ENCODE measurements at places on chromosomes 12 and 14. TPM values are rescaled to one million over a fixed set of nuclear protein-coding genes. Genes with fewer than 3 reads are reported as not detected.
A peak's percentile ranks its signal among the peaks of the same experiment; 100 is the strongest.

DNA sequence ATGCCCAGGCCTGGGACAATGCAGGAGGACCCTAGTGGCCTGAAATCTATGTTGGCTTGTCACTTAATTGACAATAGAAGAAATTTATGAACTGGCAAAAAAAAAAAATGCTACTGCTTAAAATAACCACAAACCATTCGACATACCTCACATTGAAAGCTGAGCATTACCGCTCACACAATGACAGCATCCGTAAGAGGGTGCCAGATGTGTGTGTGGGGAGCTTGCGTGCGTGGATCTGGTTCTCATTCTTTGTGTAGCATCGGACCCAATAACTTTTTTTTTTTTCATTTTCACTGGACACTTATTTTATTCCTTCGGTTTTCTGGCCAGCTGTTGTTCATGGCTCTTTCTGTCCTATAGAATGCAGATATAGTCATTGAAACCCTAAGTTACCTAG is 216.7 kb downstream of the VRK1 start:
- H3K27ac ChIP-seq = no peak overlapping the region
- H3K27me3 ChIP-seq = no peaks in the 10 kb centered on the region
- DNase-seq = no peak
- H3K4me3 ChIP-seq = no peak overlapping the region

DNA sequence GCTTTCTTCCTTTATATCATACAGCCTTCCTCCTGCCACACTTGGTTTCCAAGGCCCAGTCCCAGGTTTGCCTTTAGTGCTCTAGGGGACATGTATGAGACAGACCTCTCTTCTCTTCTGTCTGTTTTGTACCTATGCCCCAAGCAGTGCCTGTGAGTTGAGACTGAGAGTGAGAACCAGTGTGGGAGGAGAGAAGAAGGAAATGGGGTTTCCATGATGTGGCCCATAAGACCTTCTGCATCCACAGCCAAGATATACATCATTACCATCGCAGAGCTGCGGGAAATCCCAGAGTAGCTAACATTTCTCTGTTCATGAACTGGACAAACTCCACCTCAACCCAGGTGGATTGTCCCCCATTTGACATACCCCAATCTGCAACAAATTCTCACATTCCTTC is 2.8 kb downstream of the TESPA1 start:
- H3K36me3 ChIP-seq = peaks cover 17% of the 10 kb centered on the region
- no peak for DNase-seq

- H3K36me3 ChIP-seq = no peaks in the 10 kb centered on the region
- peak overlapping the region; percentile 61 for H3K4me3 ChIP-seq
- H3K4me1 ChIP-seq = peaks cover 26% of the 10 kb centered on the region
- H3K27ac ChIP-seq = peak overlapping the region; percentile 4
Measured at GRCh38 chr12:27012982-27013255, 1.3 kb downstream of the TM7SF3 start.

DNA sequence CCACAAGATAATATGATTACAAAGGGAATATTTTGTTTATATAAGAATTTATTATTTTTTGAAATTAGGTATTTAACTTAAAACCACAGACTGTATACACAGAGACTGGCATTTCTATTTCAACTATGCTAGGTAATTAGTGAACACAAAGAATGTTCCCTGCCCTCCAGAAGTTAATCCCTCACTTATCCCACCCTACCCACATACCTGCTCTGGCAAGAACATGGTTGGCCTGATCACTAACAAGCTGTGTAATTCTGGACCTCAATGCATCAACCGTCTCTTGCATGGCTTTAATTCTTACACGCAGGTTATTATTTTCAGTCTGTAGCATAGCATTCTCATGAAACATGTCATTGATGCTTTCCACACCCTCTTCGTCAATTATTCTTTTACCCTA is 85.9 kb downstream of the KIF21A start:
- H3K4me1 ChIP-seq = no peaks in the 10 kb centered on the region
- no peaks in the 10 kb centered on the region for H3K36me3 ChIP-seq
- no peak overlapping the region for H3K4me3 ChIP-seq
- no peak for DNase-seq

GRCh38 chr14:93105362-93105761 is 10.4 kb downstream of the ITPK1 start:
- no peaks in the 10 kb centered on the region for H3K36me3 ChIP-seq
- H3K27me3 ChIP-seq = no peaks in the 10 kb centered on the region
- H3K4me3 ChIP-seq = no peak overlapping the region
- DNase-seq = no peak
- no peak overlapping the region for H3K27ac ChIP-seq

GRCh38 chr14:60744566-60744965 is 10.0 kb downstream of the MNAT1 start:
- DNase-seq = no peak
- H3K27ac ChIP-seq = no peak overlapping the region
- H3K27me3 ChIP-seq = no peaks in the 10 kb centered on the region
- H3K36me3 ChIP-seq = no peaks in the 10 kb centered on the region

DNA sequence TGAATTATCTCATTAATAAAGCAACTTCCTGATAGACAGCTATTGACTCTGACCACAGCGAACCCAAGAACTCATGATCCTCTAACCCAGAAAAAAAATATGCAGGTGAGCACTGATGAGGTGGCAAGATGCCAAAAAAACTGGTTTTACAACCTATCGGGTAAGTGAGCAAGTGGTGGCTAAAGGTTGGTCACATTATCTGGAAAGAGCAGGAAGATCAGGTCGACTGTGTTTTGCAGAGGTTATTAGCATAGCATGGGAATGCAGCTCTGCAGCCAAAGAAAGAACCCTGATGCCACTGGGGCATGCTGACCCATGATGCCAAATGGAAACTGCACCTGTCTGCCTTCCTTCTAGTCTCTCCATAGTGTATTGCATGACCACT is 23.5 kb downstream of the BHLHE41 start:
- no peak overlapping the region for H3K27ac ChIP-seq
- no peak overlapping the region for H3K4me3 ChIP-seq
- H3K27me3 ChIP-seq = no peaks in the 10 kb centered on the region
- no peaks in the 10 kb centered on the region for H3K36me3 ChIP-seq
- no peak for DNase-seq

- H3K27ac ChIP-seq = no peak overlapping the region
- no peaks in the 10 kb centered on the region for H3K27me3 ChIP-seq
- H3K36me3 ChIP-seq = no peaks in the 10 kb centered on the region
- H3K4me1 ChIP-seq = no peaks in the 10 kb centered on the region
Measured at GRCh38 chr12:28484156-28484555, 293.9 kb downstream of the CCDC91 start.

DNA sequence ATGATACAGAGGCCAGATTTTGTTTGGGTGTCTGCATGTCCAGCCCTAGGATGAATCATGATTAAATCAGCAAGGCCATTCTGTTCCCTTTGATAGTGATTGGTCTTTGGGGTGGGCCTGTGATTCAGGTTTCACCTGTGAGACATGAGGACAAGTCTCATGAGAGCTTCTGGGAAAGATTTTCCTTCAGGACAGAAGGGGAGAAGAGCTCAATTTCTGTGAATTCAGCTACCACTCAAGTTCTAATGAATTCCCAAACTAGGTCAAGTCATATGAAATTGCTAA is 73.4 kb downstream of the ZNF664 start:
- DNase-seq = no peak
- H3K4me3 ChIP-seq = no peak overlapping the region
- peaks cover 2% of the 10 kb centered on the region for H3K4me1 ChIP-seq
- no peak overlapping the region for H3K27ac ChIP-seq

GRCh38 chr14:106879241-106879640 is 1352.9 kb downstream of the TMEM121 start:
- no peak for DNase-seq
- H3K27me3 ChIP-seq = no peaks in the 10 kb centered on the region
- H3K36me3 ChIP-seq = no peaks in the 10 kb centered on the region
- no peak overlapping the region for H3K4me3 ChIP-seq
- H3K27ac ChIP-seq = no peak overlapping the region

DNA sequence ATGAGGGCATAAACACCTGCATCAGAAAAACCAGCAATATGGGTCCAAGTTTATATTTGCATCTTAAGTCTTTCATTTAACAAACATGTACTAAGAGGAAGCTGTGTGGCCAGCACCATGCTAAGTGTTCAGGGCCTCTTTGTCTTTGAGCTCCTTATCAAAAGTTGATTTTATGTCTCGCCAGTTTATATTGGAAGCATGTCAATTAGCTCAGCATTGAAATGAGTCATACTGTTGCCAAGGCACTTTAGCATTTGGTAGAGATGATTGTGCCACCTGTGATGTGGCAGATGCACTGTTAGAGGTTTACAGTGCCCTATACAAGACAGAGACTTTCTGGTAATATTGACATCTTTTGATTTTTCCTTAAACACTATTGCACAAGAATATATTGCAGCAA is 68.5 kb downstream of the BHLHE41 start:
- H3K4me1 ChIP-seq = no peaks in the 10 kb centered on the region
- H3K27me3 ChIP-seq = no peaks in the 10 kb centered on the region
- no peak overlapping the region for H3K4me3 ChIP-seq
- H3K36me3 ChIP-seq = no peaks in the 10 kb centered on the region

- DNase-seq = peak; percentile 0
- H3K27me3 ChIP-seq = no peaks in the 10 kb centered on the region
- H3K27ac ChIP-seq = no peak overlapping the region
- no peak overlapping the region for H3K4me3 ChIP-seq
- no peaks in the 10 kb centered on the region for H3K36me3 ChIP-seq
Measured at GRCh38 chr12:61023231-61023630, 1237.0 kb upstream of the USP15 start.

GRCh38 chr12:46187023-46187422 is 81.8 kb downstream of the SLC38A1 start:
- no peaks in the 10 kb centered on the region for H3K4me1 ChIP-seq
- H3K27ac ChIP-seq = no peak overlapping the region
- peaks cover 18% of the 10 kb centered on the region for H3K36me3 ChIP-seq

DNA sequence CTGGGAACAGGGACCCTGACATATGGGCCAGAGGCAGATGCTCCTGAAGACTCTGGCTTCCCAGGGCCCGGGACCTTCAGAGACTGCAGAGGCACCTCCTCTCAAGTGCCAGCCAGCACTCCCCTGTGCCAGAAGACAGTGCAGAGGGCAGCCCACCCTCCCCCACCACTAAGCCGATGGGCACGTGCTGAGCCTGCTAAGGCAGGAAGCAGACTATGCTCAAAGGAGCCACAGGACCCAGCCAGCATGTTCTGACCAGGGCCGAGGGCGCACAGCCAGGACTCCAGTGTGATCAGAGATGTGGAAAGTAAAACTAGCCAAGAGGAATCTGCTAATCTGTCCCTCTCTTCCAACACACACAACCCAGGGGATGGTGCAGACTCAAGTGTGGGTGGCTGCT is 29.8 kb downstream of the DIO3 start:
- peaks cover 2% of the 10 kb centered on the region for H3K4me1 ChIP-seq

DNA sequence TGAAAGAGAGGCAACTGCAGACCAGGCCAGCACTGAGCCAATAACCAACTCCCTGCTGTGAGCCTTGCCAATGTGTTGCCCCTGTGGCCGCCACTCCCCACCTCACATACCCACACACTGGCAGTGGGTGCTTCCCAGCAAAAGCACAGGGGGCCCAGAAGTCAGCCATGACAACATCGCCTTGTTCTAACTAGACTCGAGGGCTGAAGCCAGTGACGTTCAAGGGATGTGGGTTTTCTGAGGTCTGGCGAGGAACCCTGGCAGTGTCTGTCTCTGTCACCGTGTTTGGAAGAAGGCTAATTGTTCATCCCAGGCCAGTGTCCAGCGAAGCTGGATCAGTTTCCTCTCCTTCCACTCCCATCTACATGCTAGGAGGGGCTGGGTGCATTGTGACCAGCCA is 311.8 kb upstream of the AMIGO2 start:
- DNase-seq = no peak
- peaks cover 2% of the 10 kb centered on the region for H3K4me1 ChIP-seq
- no peaks in the 10 kb centered on the region for H3K27me3 ChIP-seq
- peak overlapping the region; percentile 79 for H3K27ac ChIP-seq

Gene IAPP
- total RNA-seq = 0.14 TPM

Gene EIF2S3B
- total RNA-seq = 1.1 TPM

Gene LGALS3
- total RNA-seq = 34.4 TPM

Gene AKAP3
- 0.76 TPM for total RNA-seq

Gene B3GNT4
- 0.14 TPM for total RNA-seq

Gene BEGAIN
- total RNA-seq = 0.42 TPM

Gene LRRIQ1
- 0.33 TPM for total RNA-seq

Gene TM9SF1
- 18.2 TPM for total RNA-seq

Gene LMO3
- 12.7 TPM for total RNA-seq

Gene CCDC38
- total RNA-seq = 0.05 TPM

All from thymus (tissue), 14 donors.